ENCODE measurements at places on chromosomes 3 and 15.

DNA sequence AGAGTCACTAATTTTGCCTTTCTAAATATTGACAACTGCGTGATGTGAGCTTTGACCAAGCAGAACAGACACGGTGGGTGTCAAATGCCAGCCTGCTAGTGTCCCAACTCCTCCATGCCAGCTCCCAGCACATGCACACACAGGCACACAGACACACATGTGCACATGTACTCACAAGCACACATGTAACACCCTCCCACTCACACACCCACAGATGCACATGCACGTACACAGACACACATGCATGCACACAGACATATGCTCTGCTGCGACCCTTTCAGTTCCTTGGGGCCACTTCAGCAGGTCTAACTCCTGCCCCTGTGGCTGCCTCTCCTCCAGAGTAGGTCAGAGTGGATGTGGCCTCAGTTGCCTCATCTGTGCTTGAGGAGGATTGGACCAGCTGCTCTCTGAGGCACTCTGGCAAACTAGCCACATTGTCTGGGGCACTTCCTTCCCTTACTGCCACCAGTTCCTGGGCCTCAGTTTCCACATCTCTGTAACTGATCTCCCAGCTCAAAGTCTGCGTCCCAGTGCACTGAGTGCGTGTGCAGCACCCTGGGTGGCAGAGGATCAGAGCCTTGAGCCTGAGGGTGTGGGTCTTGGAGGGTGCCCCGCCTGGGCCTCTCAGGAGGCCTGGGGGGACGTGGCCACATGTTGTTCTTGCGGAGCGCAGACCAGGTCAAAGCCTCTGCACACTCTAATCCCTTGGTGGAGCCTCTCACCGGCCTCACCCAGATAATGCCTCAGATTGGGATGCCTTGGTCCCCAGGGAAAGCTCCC is 55.0 kb upstream of the PRR23E start:
- DNase-seq: no peak

GRCh38 chr3:119356646-119357045 is 62.5 kb downstream of the ARHGAP31 start:
- no peak for DNase-seq

- no peak for DNase-seq
Observed at GRCh38 chr3:193714523-193715137, 121.6 kb downstream of the OPA1 start.

DNA sequence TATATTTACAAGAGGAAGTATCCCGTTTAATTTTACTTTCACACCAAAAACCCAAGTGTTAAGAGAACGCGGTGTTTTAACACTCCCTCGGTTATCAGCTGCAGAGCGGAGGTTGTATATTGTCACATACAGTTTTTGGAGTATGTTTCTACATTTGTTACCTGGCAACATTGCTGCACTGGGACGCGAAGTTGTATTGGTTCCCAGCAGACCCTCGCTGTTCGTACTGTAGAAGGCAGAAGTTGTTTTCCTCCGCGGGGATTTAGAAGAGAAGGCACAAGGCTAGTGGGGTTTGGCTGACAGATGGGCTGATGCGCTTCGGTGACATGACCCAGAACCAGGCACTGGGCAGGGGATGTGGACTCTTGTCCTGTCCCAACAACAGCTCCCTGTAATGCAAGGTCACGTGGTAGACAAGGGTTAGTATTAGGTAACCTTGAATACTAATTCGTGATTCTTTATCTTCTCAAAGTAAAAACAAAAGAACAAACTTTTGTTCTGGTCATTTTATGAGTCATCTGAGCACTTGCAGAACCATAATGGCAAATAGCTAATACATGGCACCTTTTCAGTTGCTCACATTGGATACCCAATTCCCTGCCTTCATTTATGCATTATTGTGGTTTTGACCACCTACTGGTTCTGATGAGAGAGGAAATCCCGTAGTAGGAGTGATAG is 230.4 kb upstream of the BHLHE40 start:
- no peak for DNase-seq

DNA sequence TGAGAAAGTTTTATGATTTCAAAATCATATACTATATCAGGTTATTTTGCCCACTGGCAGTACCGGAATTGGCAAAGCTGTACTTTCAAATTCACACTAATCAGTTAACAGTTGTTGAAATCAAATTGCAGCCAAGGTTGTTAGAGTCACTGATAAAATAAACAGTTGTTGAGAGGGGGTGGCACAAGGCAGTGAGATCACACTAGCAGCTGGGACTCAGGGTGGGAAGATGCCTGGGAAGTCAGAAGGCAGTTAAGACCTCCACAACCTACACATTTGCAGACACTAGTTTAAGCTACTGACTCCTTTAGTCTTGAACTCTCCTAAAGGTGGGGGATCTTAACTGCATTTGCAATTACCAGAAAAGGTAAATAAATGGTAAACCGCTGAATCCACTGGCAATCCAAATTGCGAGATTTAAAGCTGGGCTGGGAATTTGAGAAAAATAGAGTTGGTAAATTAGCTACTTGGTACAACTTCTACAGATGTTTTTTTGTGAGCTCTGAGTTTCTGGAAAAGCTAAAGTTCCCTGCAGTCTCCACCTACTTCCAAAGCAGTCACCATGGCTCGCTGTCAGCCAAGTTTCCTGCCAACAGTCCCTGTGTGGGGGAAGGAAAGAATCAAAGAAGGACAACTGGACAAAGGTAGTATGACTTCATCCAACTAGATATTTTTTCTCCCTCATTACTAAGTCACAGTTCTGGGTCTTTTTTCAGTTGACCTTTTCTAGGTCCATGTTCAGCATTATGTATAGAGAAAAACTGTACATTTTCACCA is 105.7 kb downstream of the ZNF385D start:
- DNase-seq: no peak

GRCh38 chr15:77021803-77022381 is 27.0 kb downstream of the PSTPIP1 start:
- DNase-seq: no peak

GRCh38 chr3:55947406-55947805 is 460.3 kb upstream of the WNT5A start:
- DNase-seq: no peak

DNA sequence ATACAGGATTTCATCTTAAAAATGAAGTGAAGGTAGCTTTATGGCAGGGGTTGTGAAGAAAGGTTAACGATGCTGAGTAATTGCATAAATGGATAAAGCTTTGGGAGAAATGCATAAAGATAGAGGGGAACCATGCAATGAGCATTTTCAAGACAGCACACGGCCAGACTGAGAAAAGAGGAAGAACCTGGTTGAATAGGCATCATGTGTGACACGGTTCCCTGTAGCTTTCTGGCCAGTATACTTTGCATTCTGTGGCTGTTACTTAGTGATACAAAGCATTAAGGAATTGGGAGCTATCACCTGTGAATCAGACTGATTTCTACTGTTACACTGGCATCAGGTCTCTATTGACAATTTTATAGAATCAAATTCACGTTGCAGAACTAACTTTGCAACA is 33.3 kb downstream of the NR2C2 start:
- DNase-seq: no peak

DNA sequence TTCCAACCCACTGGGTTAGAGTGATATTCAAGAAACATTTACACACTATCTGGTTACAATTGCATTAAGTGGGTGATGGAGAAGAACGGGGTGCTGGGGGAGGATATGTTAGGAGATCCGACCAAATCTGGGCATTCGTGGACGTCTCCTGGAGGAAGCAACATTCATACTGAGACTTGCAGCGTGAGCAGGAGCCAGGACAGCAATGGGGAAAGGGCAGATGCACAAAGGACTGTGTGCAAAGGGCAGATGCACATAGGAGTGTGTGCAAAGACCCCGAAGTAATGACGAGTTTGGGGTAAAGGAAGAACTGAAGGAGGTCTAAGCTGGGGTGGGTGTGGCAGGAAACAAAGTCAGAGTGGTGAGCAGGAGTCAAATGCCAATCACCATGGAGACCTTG is 16.1 kb upstream of the CTXND1 start:
- no peak for DNase-seq

GRCh38 chr3:98038286-98038685 is 3.2 kb upstream of the GABRR3 start:
- DNase-seq: no peak

- DNase-seq: no peak
Observed at GRCh38 chr3:196159952-196160804, 51.0 kb downstream of the ZDHHC19 start.

DNA sequence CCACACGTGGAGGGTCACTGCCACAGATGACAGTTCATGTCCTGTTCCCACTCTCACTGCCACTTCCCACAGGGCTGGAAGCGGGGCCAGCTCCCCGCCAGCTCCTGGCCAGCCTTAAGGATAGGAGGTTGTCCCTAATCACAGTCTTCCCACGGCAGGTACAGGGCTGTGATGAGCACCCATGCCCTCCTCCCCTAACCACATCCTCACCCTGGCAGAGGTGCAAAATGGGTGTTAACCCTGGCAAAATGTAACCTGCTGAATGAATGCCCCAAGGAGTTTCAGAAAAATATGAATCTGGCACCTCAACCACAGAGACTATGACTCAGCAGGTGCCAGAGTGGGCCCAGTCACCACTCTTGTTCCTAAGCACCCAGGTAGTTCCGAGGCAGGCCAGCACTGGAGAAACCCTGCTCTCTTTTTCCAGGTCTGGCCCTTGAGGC is 185.1 kb upstream of the TPM1 start:
- DNase-seq: no peak

DNA sequence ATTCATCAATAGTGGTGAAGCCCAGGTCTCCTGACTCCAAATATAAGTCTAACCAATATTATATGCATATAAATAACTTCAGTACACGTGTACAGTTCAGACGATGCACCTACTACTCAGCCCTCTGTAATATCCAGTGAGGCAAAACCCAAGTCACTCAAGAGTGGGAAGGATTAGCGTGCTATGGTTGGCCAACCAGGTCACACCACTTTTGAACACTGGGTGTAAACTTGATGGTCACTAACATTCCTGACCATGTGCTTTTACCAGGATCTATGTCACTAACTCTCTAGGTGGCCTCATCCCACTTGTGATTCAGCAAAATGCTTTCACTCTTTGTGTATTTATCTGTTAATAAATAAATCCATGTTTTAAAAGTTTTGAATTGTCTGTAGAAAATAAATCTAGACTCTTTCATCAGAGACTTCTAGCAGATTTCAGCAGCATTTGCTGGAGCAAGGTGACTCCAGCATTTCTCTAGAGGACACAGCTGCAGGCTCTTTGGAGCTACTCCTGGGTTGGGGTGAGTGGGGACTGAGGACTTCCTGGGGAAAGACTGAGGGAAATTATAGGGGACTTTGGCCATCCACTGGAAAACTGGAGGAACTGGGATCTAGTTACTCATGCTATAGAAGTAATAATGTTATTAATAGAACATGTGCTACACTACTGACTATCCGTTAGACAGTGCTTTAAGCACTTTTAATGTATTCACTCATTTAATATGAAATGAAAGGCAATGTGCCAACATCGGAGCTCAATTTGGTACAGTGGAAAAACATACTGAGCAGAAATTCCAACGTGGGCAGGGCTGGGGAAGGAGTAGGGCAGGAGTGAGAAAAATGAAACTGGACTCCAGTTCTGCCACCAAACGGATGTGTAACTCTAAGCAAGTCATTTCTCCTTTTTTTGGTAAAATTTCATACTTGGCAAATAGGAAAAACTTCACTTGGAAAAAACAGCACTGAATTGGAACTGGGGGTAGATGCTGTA is 97.9 kb downstream of the RORA start:
- DNase-seq: no peak

DNA sequence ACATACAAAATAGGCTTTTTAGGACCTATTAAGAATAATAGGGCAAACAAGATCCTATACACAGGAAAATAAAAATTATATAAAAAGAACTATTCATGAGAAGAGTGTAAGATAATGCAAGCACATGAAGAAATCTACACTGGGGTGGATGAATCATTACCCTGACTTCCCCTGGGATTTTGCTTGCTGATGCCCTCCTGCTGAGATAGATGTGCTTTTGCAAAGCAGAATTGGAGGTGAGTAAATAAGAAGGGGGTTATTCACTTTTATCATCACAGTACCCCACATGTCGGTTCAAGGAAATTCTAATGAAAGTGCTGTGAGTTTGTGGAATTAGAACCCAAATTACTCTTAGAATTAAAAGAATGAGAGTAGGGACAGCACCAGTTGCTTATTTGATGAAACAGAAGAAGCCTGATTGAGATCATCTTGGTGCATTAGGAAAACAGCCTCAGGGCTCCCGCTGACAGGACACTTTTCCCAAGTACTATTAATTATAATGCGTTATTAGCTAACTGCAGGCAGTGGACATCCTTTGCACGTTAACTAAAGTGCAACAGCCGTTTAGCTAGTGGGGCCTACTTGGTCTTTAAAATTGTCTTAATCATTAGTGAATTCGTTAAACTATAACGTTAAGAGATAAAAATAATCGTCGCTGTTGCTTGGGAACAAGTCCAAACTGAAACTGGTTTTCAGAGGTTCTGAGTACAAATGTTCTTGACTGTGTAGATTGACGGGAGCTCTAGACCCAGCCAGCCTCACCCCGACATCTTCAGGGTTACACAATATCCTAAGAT is 48.4 kb downstream of the SLC2A2 start:
- no peak for DNase-seq
